ENCODE measurements at places on chromosomes 2 and 18.

- no peak for DNase-seq
Observed at GRCh38 chr2:9763356-9764152, 79.7 kb upstream of the TAF1B start.

DNA sequence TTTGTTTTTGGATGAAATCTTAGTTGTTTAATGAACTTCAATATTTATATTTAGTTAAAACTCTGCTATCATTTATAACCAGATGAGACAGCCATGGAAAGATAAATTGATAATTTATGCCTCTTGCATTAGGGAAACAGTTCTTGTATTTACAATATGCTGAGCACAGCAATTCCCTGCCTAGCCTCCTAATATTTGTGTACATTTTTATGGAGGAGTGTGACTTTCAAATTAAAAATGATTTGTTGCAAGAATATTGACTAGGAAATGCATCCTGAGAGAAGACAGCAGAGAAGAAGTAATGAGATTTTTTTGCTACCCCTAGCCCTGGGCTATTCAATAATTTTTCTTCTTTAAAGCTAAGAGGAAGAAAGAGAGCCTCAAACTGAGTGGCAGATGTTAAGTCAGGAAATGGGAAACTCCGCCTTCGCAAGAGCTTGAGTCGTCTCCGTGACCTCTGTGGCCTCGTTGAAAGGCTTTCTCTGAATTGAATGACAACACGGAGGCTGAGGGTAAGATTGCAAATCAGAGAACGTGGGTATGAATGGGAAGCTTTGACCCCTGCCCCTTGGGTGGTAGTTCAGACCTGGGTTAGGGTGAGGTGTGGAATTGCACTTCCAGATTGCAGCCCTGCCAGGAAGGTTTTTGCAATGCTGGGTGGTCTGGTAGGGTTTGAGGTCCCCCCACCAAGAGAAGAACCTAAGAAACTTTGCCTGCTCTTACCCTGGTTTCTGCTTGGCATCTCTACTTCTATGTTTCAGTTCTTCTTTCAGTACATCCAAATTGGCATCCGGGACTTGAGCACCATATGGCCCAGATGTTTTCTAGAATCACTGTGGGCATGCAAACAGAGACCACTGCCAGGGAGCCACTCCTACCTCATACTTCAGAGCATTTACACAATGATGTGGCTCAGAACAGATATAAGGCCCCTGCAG lies 210.3 kb upstream of the RBMS1 start:
- peak; percentile 11 for DNase-seq

- DNase-seq = no peak
Observed at GRCh38 chr18:22711192-22711685, 221.9 kb upstream of the RBBP8 start.

DNA sequence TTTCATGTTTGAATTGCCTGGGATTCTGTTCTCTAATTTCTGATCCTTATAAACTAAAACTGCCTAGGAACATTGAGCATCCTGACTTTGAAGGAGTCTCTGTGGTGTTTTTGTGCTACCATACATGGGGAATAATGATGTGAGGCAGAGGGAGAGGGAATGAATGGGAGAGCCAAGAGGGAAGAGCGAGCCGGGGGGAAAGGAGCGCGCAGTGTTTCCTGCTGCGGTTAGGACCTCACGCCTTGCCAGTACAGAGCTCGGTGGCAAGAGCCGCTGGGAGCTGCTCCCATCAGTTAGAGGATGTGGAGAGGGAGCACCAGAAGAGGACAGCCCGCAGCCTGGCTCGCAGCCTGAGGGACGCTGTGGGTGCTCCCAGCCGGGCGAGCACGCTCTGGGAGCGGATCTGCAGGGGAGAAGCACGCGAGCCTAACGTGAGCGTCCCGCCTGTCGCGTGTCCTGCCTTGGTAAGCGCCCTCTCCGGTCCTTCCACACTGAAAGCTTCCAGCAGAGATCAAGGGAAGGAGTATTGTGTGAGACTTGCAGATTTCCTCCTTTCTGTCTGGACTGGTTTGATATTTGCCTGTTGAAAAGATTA lies 114.7 kb downstream of the FAM210A start:
- no peak for DNase-seq

- DNase-seq = no peak
Observed at GRCh38 chr2:102010902-102011301, 19.1 kb downstream of the IL1R2 start.

DNA sequence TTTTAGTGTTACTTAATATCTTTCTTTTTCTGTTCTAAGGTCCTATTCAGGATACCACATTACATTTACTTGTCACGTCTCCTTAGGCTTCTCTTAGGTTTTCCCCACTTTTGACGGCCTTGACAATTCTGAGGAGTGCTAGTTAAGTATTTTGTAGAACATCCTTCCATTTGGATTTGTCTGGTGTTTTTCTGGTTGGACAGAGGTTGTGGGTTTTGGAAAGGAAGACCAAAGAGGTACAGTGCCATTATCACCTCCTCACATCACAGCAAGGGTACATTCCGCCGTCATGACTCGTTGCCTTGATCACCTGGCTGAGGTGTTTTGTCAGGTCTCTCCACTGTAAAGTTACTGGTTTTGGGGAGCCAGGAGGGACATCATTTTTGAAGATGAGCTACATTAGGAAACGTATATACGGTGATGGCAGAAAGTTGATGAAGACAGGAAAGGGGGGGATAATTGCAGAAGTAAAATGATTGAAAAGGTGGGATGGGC lies 88.4 kb upstream of the TMEM247 start:
- no peak for DNase-seq

DNA sequence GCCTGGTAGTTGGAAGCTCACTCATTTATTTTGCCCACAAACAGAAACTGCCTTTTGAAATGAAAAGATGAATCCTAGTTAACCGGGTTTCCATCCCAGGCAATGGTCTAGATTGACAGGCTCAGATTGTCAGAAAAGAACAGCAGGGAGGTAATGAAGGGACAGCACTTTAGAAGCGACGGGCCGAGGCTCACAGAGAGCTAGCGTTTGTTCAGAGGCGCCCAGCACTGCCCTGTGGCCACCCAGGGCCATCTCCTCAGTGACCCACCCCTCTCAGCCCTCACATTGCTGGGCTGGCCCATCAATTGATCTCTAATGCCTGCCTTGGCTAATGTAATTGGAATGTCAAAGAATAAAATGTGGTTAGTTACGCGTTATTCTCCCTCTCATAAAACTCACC lies 304.8 kb downstream of the CDCA7 start:
- no peak for DNase-seq

DNA sequence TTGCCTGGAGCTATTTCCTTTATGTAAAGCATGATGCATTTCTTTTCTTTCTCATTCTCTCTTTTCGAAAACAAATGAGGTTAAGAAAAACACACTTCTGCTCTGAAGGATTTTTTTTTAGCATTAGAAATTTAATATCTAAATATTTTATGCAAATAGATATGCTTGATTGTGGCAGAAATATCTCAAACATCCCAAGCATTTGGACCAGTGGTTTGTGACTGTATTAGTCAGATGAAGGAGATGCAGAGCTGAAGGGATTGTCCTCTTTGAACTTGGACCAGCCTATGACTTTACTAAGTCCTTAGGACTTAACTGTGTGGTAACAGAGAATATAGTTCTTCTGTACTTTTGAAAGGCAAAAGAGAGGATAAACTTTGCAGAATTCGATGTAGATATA lies 335.9 kb upstream of the NT5C1B start:
- DNase-seq = no peak

GRCh38 chr2:37349231-37349860 lies 4.9 kb downstream of the QPCT start:
- DNase-seq = no peak

GRCh38 chr2:164688896-164689419 lies 67.7 kb upstream of the GRB14 start:
- no peak for DNase-seq

DNA sequence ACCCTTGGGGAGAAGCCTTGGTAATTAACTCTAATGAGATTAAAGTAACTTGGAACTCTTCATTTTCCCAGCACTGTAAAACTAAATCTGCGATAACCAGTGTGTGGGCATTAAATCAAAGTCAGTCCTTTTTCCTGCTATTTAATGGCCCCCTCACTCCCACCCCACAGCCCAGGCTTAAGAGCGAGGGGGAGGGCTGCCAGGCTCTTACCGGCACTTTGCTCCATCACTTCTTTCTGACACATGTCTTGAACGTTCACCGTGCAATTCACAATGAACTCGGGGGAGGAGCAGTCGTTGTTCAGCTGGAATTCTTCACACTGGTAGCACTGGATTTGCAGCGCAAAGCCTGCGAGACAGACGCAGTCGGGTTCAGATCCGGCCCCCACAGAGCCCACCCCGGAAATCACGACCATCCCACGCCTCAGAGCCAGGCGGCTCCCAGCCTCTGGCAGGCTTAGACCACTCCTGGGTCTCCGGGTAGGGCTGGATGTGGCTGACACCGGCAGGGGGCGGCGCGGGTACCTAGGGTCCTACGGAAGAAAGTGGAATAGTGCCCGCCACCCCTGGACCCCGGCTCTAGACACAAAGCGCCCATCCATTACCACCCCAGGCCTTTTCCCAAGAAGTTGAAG lies 1.7 kb downstream of the LYPD1 start:
- DNase-seq = no peak

GRCh38 chr2:19669126-19669525 lies 232.7 kb downstream of the TTC32 start:
- DNase-seq = no peak

DNA sequence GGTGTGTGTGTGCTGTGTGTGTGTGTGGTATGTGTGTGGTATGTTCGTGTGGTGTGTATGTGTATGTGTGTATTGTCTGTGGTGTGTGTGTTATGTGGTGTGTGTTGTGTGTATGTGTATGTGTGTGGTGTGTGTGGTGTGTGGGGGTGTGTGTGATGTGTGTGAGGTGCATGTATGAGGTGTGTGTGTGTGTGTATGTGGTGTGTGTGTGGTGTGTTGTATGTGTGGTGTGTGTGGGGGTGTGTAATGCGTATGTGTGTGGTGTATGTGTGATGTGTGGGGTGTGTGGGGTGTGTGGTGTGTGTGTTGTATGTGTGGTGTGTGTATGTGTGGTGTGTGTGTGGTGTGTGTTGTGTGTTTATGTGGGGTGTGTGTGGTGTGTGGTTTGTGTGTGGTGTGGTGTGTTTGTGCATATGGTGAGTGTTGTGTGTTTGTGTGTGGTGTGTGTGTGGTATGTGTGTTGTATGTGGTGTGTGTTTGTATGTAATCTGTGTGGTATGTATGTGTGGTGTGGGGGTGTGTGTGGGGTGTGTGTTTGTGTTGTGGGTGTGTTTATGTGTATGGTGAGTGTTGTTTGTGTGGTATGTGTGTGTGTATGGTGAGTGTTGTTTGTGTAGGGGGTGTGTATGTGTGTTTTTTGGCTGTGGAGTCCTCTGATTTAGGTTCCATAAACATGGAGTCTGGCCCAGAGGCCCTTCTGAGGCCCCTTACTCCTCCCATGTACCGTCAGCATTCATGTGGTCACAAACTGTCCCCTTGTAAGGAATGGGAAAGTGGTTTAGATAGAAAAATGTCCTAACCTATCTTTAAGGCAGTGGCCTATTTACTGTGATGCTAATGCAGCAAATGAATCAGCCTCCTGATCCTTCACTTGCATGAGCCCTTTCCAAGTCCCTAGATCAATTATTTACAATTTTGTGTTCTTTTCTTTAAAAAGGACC lies 116.0 kb downstream of the ALPK2 start:
- DNase-seq = no peak

DNA sequence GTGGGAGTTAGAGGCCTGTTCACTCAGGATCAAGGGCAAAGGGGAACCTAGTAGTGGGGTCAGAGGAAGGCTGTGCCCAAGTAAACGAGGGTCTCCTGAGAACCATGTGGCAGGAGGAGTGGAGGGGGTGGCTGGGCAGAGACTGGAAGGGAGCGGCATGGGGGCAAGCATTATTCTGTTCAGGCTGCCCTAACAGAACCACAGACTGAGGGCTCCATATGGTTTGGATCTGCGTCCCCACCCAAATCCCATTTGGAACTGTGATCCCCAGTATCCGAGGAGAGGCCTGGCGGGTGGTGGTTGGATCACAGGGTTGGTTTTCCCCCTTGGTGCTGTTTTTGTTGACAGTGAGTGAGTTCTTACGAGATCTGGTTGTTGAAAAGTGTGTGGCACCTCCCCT lies 287.0 kb downstream of the PHLPP1 start:
- no peak for DNase-seq

DNA sequence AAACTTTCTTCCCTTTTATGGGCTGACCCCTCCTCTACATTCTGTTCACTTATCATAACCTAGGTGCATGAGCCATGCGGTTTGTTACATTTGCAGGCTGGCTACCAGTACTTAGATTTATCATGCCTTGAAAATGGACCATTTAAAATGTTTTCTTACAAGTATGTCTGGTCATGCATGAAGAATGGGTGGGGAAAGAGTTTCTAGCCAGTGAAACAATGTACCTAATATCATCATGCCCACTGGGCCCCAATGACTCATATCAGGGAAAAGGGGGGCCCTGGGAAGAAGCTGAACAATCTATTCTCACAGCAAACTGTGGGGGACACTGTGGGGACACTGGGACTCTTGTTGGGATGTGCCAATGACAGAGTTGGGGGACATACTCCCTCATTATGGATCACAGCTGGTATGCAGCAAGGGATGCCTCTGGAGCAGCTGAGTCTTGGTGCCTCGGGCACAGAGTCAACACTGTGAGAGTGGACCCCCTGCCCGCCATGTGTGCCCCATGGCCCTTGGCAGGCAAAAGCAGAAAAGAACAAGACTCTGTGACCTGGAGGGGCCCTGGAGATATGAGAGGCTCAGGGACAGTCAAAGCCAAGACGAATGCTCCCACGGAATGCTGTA lies 156.3 kb downstream of the ZNF516 start:
- no peak for DNase-seq

DNA sequence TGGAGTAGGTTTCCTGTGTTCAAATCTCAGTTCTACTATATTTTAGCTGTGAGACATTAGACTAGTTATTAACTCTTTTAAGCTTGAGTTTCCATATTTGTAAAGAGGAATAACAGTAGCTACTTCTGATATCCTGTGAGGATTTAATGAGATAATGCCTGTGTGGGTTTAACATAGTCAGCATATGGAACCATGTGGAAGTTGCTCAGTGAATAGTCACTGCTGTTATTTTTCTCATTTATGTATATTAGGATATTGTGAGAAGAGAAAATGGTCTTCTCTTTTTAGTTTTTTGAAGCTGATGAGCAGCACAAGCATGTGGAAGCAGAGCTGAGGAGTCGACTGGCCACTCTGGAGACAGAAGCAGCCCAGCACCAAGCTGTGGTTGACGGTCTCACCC lies 70.5 kb upstream of the STON1 start:
- no peak for DNase-seq

- no peak for DNase-seq
Observed at GRCh38 chr2:6958616-6959235, 41.5 kb downstream of the RNF144A start.

DNA sequence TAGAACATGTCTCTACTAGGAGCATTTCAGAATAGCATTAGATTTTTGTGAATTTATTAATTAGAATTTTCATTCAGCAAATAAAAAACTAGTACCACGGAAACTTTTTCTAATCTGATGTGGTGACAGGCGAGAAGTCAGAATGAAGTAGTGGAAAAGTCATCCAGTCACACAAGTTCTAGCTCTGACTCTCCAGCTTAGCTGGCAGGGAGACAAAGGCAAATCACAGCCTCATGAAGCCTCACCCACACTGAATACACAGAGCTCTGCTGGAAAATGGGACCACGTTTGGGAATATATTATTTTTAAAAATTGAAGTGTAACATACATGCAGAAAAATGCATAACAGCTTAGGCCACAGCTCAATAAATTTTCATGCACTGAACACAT lies 86.1 kb downstream of the L3MBTL4 start:
- DNase-seq = no peak

Data from CD4-positive, alpha-beta T cell treated with Interleukin-15 for 4 hours (primary cell).